ENCODE measurements at places on chromosomes 7 and 10.

DNA sequence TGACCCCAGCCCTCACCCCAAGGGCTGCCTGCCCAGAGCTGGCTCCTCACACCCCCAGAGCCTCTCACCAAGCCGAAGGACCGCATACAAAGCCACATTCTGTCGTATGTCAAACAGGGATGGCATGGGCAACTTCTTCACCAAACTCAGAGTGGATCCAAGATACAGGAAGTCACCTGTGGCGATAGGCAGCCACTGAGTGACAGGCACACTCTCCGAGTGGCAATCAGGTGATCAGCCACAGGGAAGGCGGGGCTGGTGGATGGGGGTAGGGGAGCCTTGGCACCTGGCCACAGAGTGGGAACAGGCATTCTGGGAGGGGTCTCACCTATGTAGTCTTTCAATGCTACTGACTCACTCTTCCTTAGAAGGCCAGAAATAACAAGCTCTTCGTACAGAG, 7.1 kb upstream of the ASB10 start:
- no peak for DNase-seq

GRCh38 chr7:95904099-95904498, 131.7 kb downstream of the DYNC1I1 start:
- DNase-seq = no peak

DNA sequence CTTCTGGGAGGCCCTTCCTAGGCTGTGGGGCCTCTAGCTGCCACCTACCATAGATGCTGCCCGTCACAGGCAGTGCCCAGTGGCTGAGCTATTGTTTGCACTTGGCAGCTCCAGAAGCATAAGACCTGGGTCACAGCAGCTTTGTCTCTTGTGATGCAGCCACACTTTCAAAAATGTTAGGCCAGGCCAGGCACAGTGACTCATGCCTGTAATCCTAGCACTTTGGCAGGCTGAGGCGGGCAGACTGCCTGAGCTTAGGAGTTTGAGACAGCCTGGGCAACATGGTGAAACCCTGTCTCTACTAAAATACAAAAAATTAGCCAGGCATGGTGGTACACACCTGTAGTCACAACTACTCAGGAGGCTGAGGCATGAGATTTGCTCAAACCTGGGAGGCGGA, 9.5 kb upstream of the KAZALD1 start:
- DNase-seq = peak; percentile 90

DNA sequence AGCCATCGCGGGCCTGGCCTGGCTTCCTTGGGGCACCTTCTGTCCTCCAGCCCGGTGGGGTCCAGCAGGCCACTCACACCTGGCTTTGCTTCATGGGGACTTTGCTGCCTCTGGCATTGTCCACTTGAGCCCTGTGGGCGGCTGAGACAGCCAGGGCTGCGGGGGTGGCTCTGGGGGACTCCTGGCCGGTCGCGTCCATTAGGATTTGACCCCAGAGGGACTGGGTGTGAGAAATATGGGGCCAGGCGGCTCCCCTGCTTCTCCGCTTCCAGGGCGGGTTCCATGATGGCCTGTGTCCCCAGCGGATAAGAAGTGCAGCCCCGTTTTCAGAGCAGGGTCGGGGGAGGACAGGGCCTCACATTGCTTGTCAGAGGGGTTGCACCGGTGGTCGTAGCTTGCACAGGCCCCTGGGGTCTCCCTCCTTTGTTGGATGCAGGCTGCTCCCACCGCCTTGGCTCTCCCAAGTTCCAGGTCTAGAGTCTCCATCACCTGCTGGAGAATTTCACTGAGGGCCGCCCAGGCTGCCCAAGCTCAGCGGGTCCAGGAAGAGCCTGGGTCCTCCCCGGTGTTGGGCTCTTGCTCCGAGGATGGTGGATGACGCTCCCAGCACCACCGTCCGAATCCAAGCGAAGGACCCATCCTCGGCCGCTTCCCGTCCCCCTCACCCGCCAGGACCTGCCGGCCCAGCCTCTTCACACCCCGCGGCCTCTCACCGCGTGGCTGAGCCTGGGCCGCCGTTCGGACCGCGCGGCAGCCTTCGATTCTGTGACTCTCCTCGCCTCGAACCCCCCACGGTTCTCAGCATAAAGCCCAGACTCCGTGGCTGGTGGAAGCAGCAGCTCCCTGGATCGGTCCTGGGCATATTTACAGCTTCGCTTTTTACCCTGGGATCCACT, 140.1 kb downstream of the DYNC2I1 start:
- no peak for DNase-seq

DNA sequence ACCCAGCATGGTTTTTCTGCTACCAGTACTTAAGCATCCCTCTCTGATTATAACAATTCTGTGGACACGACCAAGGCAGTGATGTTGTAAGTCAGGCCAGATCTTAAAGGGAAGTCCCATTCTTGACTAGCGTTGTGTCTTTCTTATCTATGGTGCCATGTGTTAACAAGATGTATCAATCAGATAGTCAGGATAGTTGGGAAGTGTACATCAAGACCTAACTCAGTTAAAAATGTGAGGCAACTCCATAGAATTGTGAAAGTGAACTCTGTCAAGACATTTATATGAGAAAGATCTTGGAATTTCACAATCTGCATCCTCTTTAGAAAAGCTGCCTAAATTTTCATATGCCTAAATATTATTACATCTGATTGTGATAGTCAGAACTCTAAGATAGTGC, 341.7 kb upstream of the SEMA3D start:
- peak; percentile 51 for DNase-seq

DNA sequence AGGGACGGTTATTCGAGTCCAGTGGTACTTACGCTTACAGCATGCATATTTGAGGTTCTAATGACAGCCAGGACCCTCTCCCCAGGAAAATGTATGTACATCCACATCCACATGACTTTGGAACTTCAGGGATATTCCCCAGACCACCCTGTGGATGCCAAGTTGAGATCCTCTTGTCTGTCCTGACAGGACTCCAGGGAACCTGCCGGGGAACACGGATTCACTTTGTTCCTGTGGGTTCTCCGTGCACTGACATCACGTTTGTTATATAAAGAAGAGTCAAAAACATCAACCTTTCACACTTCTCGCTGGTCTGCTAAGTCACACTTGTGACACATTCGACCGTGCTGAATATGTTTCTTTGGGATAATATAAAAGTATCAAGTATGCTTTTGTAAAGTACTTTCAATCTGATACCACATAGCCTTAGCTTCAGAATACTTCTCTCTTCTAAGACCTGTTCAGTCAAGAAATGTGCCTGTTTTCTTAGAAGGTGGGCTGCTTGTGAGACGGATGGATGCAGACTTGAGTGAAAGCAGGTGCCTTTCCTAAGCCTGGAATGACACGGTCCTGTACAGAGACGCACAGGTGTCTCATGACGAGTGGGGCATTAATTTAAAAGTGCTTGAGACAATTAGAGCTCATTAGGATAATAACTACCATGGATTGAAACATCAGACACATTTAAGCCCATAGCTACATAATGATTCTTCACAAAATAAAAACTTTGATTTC, 38.7 kb downstream of the CALML5 start:
- DNase-seq = no peak

- DNase-seq = peak; percentile 83
Measured at GRCh38 chr10:51074238-51075028, at the start of gene PRKG1. PRKG1 (plus strand) TSS chr10:51074487.

DNA sequence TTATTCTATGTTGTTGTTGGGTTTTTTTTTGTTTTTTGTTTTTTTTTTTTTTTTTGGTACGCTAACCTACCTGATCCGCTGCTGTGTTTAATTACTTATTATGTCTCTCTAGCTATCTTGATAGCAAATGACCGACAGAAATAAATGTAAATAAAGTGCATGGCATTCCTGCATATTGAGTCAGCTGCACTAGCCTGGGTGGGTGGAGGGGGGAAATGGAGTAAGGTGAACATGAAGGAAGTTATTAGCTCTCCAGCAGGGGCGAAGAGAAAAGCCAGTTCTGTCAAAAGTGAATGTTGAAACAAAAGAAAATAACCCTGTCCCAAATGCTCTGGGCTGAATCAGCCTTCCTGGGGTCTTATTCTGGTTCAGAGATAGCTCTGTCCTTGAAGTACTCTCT, 210.7 kb upstream of the MDFIC start:
- DNase-seq = no peak

GRCh38 chr7:26609532-26609931, 254.9 kb downstream of the SKAP2 start:
- DNase-seq = no peak

DNA sequence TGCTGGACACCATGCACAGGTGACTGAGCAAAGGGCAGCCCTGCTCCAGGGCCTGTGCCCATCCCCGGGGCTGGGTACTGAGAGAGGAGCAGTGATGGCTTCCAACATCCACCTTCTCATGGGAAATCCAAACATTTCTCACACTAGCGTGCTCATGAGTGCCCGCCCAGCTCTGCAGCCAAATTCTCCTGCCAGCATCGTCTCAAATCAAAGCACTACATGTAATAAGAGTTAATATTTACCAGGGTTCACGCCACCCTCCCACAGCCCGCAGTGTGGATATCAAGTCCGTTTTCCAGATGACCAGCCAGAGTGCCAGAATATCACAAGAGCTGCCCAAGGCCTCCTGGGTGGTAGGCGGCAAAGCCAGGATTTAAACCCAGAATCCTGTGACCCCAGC, 12.1 kb downstream of the IL15RA start:
- DNase-seq = no peak

- no peak for DNase-seq
Measured at GRCh38 chr10:85548034-85548433, 818.6 kb downstream of the GRID1 start.

DNA sequence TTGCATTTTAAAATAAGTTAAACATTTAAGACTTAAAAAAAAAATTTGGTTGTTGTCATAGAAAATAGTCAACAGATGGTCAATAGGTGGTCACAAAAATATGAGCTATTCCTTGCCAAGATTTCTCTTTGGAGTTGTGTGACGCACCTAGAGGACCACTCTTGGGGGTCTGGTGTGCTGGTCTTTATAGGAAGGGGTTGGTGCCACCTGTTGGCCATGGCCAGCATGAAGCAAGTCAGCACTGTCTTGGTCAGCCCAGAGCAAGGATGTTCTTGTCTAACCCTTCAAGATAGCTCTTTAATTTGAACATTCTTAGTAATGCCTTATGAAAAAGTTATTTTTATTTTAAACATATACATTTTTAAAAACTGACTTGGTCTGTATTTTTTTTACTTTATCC, 267.9 kb upstream of the CNTNAP2 start:
- peak; percentile 18 for DNase-seq

DNA sequence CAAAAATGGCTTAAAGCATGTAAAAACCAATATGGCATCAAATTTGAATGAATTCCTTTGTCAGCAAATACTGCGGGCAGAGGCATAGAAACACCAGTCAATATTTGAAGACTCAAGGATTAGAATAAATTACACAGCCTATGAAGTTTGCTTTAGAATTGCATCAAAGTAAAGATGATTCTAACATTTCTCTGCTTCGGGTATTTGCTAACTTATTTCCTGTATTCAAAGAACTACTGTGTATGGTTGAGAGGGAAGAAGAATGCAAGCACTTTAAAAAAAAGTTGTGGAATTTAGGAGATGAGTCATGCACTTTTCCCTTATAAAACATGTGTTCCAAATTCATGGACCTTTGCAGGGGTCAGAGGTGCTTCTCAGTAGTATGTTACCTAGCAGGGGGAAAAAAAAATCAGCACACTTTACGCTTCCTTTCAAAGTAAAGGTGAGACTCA, 90.1 kb downstream of the PIP4K2A start:
- peak; percentile 80 for DNase-seq

DNA sequence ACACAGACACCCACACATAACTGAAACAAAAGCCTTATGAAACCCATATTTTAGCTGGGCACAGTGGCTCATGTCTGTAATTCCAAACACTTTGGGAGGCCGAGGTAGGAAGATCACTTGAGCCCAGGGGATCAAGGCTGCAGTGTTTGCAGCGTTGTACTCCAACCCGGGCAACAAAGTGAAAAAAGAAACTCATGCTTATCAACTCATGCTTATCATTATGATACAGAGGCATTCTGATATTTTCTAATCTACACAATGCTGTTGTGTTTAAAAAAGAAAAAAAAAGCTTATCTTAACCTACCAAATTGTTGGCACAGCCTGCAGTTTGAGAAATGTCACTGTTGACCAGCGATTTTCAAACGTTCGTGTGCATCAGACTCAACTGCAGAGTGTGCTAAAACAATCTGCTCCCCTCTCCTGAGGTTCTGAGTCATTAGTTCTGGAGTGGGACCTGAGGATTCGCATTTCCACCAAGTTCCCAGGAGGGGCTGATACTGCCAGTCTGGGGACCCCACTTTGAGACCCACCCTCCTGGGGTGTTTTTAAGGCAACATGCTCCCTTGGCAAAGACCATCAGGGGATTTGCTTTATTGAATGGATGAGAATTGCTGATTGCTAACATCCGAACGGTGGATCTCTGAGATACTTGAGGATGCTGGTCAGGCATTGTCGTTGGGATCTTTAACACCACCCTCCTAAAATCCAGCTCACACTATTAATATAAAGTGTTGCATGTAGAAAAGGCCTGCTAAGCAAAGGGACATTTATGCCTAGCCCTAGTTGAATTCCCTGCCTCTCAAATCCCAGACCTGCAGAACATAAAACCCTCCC, 16.2 kb downstream of the CHST3 start:
- DNase-seq = no peak

DNA sequence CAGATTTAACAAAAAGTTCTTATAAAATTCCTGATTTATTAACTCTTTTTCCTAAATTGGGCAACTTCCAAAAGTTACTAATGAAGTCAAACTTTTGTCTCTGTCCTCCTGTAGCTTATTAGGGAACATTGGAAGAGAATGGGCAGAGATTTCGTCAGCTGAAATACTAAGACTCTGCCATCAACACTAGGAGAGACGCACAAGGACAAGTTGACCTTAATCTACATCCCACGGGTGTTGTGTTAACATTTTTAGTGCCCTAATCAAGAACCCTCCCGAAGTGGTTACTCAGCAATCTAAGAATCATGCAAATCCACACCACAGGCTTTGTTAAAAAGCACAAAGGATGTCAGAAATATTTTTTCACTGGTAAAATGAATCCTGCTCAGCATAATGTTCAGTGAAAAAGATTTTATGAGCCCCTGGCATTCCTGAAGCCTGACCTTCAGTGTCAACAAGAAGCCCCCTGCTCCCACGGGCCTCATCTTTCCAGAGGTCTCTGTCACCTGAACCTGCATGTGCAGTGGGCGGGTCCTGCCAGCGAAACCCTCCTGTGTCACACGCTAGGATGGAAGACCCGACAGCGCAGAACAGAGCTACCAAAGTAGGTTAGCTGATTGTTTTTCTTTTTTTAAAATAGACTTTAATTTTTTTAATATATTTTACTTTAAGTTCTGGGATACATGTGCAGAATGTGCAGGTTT, 70.6 kb upstream of the AKR1E2 start:
- DNase-seq = peak; percentile 31

GRCh38 chr7:86295526-86295925, 348.2 kb upstream of the GRM3 start:
- no peak for DNase-seq

- no peak for DNase-seq
Measured at GRCh38 chr10:93773120-93773519, 15.4 kb downstream of the LGI1 start.

- DNase-seq = no peak
Measured at GRCh38 chr10:67629461-67629971, 66.5 kb downstream of the CTNNA3 start.

DNA sequence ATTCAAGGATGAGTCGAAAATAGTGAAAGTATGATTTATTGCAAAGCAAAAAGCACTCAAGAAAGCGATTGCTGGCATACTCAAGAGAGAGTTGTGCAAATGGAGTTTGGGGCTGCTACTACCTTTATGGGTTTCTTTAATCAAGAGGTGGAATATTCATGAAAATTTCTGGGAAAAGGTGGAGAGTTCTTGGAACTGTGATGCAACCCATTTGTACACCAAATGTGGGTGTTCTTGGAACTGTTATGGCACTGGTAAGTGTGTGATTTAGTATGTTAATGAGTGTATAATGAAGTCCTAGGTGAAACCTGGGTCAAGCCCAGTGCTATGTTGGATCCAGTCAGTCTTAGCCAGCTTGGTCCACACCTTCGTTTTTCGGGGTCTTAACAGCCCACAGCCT, 3.4 kb upstream of the VOPP1 start:
- DNase-seq = no peak

Measured in fibroblast of gingiva (primary cell).